ENCODE measurements at places on chromosomes 2 and 18.

DNA sequence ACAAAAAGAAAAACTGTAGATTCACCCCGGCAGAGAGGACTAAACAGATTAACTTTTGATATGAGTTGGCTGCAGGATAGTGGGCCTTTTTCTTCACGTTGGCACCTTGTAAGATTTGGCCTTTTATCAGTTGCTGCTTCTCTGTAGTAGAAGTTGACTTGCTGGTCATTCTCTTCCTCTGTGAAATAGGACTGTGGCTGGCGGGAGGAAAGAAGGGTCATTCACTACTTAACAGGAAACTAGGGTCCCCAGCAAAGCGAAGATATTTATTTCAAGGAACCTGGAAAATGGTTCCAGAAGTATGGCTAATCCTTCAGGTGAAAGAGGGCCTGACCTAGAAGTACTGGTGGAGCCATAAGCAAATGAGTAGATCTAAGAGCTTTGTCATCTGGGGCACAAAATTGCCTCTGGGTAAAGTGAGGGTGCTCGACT, 383 bp upstream of the ATP5MC3 start:
- peak; percentile 54 for DNase-seq

DNA sequence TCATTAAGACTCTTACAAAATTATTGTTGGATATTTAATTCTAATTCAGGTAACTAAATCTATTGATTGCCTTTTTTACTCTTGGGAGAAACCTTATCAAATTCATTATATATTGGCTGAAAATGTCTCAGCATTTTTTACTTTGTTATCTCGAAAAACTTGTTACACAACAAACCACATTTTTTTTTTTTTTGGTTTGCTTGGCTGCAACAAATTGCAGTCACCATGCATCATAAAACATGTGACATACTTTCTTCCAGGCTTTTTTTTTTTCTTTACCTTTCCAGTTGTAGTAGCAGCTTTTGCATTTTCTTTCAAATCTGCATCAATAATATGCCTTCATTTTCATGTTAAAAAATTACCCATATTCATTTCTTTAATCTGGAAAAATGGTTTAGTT, 186.7 kb downstream of the TDRD15 start:
- no peak for DNase-seq

- DNase-seq, result no peak
These were observed 5.1 kb upstream of the GPR155 start for GRCh38 chr2:174491947-174492346.

DNA sequence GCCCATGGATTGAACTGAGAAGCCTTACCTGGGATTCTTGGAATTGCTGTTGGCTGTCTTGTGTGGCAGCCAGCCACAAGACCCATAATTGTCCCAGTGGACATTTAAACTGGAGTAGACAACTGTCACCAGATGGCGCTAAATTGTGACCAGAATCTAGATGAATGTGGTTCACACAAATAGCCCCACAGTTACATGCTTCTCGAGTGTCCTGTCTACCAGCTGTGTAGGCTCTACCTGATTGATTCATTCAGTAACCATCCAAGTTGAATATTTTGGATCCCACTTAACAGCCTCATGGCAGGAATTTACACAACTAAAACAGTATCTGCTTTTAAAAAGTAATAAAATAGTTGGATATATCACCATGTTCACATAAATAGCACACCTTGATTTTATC, 73.2 kb downstream of the MAP4K4 start:
- DNase-seq, result no peak

DNA sequence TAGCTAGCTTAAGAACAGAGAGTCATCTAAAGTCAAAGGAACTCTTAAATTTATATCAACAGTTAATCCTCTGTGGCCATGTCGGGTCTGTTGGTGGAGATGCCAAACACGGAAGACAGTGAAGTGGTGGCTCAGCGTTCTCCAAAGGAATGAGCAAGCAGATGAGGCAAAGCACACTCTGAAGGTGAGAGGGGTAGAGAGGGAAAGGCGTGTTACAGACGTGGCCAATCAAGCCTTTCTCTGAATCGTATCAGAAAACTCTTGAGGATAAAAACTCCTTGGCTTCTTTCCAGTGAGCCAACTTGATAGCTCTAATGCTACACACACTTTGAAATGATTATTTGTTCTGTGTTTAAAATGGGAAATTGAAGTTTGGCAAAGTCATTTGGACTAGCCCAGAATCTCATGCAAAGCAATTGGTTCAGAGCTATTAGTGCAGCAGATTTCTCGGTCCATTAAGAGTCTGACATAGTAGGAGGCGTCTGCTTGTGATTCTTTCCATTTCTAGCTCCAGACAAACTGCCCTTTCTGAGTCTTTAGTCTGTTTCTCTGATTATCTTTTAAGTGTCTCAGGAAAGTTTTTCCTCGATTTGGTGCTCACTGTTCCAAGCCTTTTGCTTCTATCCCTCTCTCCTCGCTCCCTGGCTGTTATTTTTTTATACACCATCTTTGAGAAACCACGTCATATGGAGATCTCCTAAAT, 57.5 kb upstream of the CPO start:
- no peak for DNase-seq

DNA sequence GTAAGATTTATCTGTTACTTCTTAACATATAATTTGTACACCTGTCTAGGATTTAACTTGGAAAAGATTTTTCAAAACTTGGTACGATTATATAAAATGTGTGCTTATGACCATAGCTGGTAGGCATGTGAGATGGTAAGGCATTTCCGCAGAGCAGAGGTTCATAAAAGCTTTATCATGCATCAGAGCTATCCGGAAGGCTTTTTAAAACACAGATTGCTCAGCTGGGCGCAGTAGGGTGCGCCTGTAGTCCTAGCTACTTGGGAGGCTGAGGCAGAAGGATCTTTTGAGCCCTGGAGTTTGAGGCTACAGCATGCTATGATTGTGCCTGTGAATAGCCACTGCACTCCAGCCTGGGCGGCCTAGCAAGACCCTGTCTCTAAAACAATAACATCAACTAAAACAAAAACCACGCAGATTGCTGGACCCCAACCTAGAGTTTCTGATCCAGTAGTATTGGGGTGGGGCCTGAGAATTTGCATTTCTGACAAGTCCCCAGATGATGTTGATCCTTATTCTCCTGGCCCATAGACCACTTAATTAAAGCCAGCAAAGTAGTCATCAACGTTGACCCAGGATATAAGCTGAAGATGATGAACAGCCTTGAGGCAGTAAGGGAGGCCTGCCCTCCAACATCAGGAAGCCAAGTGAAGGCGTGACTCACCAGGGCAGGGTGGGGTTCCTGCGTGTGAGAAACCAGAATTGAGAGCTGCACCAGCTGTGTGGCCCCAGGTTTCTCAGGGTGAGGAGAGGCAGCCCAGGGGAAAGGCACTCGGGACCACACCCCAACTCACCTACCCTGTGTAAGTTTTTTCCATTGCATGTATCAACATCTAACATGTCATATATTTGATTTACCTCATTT, 21.6 kb upstream of the SLC20A1 start:
- DNase-seq, result no peak

- no peak for DNase-seq
These were observed 21.2 kb downstream of the ACTR3 start for GRCh38 chr2:113910967-113911678.

- DNase-seq, result no peak
These were observed 61.8 kb downstream of the ATP8B1 start for GRCh38 chr18:57741273-57741672.

GRCh38 chr18:13888191-13888716, 27.1 kb downstream of the MC2R start:
- DNase-seq, result no peak

- DNase-seq, result no peak
These were observed 52.5 kb upstream of the ID2 start for GRCh38 chr2:8629402-8629801.

DNA sequence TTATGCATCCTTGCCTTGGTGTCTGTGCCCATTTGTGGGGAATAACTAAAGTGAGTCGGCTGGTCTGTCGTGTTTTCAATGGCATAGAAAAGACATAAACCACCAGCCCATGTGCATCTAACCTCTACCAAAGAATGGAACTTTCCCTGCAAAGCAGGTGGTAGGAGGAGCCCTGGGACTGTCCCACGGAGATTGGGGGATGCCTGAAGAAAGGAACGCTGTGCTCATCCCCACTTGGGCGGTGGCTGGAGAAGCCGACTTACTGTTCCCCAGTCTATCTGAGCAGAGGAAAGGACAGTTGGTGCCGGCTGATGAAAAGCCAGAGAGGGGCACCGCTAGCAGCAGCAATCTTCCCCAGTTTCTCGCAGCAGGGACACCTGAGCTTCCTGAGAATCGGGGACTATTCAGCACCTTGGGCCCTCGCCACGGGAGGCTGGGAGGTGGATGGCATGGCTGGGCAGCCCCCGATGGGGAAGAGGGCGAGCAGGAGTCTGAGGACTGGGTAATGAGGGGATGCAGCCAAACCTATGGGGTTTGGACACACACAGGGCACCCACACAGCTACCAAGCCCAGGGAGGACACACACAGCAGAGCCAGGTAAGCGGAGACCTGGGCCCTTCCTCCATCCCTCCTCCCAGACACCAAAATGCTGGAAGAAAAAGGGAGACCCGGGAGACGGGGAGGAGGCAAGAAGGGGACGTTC, 53.7 kb upstream of the AGAP1 start:
- DNase-seq, result no peak

GRCh38 chr18:61198486-61198885, 134.7 kb upstream of the CDH20 start:
- no peak for DNase-seq

GRCh38 chr18:77206676-77207374, 42.8 kb upstream of the GALR1 start:
- no peak for DNase-seq

GRCh38 chr2:37911296-37911873, 13.7 kb upstream of the RMDN2 start:
- no peak for DNase-seq

DNA sequence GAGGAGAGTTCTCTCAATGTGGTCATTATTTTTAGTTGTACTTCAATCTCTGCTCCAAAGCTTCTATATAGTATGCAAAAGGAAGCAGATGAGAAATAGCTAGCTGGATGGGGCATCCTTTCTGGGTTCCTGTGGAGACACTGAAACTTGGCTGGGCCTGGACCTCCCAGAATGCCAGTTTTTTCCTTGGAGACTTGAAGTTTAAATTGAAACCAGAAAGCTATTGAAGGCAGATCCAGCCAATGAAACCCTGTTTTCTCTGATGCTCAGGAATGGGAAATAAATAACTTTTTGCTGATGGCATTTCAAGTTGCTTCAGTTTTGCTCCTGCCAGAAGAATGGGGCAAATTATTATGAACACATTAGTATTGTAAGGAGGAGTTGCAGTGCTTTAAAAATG, 2.9 kb downstream of the SETBP1 start:
- no peak for DNase-seq

DNA sequence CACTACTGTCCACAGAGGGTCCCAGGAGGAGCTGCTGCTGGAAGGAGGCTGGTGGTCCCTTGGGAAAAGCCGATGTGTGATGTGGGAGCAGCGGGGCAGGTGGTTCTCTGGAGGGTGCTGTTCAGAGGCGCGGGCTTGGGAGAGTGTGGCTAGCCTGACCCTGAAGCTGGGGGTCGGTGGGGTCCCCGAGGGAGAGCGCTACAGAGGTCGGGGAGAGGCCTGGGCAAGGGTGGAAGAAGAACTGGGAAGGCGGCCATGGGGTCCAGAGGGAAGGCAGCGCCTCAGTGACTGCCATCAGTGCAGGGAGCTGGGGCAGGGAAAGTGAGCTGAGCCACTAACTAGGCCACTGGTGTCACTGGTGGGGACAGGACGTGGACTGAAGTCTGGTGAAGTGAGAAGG, 32.5 kb downstream of the FAM228A start:
- no peak for DNase-seq

DNA sequence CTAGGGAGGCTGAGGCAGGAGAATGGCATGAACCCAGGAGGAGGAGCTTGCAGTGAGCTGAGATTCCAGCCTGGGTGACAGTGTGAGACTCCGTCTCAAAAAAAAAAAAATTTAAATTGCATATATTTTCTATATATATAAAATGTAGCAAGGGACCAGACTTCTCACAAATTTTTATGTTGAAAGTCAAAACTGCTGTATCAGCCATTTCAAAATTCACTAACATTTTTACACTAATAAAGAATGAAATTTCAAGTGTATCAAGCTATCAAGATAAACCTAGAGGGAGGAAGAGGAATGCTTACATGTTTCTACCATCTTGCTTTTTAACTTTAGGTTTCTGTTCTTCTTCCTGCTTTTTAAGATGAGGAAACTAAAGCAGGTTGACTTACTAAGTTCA, 464.0 kb downstream of the KCNJ3 start:
- DNase-seq, result no peak

DNA sequence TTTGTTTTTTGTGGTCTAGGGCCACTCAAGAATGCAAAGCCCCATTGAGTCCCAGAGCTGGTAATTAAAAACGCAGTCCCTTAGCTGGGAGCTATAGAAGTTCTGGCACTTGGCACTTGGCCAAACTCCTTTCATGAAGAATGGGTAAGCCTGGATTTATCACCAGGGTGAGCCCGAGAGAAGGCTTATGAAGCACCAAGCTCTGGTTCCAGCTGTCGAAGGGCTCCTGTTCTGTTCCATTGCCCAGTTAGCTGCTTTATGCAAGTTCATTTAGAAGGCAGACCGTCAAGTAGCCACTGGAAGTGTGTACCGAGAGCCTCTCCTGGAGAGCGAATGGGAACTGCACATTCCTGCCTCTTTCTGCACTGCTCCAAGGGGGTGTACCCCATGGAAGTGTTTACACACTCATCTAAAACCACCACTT, 14.2 kb downstream of the ECEL1 start:
- DNase-seq, result peak; percentile 97

- DNase-seq, result no peak
These were observed 11.7 kb upstream of the CNGA3 start for GRCh38 chr2:98334439-98335078.

Measured in NCI-H510A (cell line).